ENCODE measurements at places on chromosomes 3 and 15.
A peak's percentile ranks its signal among the peaks of the same experiment; 100 is the strongest.

GRCh38 chr15:50431204-50431603 lies 7.0 kb downstream of the USP8 start:
- DNase-seq = no peak

DNA sequence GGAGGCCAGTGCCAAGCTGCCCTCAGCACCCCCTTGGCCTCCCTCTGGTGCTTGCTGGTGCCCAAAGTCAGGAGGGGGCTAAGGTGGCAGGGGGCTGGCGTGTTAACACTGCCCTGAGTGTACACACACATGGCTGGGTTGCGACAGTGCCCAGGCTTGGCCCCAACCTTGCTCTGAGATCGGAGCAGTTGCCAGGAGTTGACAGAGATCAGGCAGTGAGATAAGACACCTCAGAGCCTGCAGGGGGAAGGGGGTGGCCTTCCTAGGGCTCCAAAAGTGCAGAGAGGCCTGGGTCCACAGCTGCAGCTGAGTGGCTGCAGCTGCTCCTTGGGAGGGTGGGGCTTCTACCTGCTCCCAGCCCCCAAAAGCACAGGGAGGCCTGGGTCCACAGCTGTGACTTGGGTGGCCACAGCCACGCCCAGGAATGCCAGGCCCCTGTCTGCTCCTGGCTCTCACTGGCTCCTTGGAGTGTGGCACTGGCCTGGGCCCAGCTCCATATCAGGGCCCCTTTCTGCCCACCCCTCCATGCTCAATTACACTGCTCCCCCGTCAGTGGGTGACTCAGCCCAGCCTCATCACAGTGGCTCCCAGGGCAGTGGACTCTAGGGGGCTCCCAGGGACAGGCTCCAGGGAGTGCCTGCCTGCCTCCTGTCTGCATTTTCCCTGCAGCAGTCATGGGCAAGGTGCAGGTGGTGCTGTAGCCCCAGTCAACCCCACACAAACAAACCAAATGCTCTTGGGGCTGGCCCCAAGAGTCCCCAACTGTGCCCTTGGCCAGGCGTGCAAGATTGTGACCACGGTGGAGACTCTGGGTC lies 56.4 kb upstream of the C15orf39 start:
- no peak for DNase-seq

- DNase-seq = no peak
These were observed 77.8 kb upstream of the NMNAT3 start for GRCh38 chr3:139755551-139755950.

DNA sequence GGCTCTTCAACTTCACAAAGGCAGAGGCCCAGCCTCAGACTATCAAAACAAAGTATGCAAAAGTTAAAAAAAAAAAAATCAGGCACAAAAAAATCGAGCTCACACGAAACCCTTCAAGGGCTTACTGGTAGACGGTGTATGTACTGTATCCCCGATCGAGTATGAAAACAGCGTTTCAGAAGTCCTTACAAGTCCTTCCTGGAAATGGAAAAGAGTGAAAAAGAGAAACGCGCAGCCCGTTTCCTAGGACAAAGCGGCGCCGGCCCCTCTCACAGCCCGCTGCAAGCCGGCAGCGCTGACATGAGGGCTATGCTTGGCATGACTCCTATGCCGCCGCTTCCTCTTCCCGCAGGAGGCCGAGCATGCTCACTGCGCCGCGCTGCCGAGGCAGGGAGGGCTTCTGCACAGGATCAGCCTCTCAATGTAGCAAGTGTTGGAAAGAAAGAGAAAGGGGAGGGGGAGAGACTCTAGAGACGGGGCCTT lies at the start of gene VGLL4:
TSS of gene VGLL4 (minus strand) at position 311 of the 483 bp plus-strand sequence. CDS start 397 bp downstream, outside the sequence.
- peak; percentile 53 for DNase-seq

DNA sequence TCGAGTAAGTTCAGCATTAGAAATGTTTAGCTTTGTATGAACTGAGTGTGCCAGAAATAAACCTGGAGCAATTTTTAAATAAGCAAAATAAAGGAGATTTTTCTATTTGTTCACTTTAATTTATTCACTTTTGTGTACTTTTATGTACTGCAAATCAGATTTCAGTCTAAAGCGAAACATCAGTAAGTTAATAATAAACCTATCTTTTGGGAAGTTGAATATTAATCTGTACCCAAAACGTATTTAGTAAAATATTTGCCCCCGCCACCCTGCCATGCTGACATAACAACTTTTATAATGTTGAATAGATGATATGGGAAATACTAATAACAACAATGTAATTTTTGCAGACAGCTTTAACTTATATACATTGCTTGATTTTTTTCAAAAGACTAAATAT lies 230.0 kb downstream of the CDIN1 start:
- DNase-seq = no peak

GRCh38 chr3:14899993-14900618 lies 47.3 kb upstream of the NR2C2 start:
- no peak for DNase-seq

DNA sequence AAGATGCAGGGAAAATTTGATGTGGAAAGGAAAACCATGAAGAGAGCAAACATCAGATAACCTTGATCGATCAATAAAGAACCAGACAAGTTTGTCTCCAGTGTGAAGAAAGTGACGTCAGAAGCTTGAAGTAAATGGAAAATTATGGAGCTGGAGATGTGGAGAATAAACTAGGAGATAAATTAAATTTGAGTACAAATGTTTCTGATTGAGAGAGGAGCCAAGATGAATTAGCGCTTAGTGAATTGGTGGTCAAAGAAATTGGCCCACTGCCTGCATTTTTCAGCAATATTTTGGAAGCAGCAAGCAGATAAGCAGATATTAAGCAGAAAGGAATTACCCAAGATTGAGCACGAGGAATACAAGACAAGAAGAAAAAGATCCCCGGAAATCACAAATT lies 567.3 kb upstream of the ZNF385D start:
- DNase-seq = no peak

- no peak for DNase-seq
These were observed 54.2 kb upstream of the SEMA6D start for GRCh38 chr15:47663101-47663500.

GRCh38 chr3:134348524-134348923 lies 25.7 kb downstream of the AMOTL2 start:
- DNase-seq = no peak

DNA sequence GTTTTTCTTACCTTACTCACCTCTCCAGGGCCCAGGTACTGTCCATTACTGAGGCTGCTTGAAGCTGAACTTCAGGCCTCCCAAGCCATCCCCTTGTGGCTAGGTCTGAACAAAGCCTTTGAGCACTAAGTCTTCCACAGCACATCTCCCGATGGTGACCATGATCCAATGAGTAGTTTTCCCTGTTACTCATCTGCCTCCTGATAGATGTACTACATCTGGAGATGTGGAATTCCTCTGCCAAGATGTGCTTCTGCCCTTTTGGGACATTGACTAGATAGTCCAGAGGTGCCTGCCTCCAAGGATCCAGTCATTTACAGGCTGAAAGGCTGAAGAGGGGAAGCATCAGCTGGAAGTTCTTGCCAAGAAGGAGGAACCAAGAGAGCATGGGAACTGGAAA lies 28.9 kb upstream of the SLC35G2 start:
- no peak for DNase-seq

DNA sequence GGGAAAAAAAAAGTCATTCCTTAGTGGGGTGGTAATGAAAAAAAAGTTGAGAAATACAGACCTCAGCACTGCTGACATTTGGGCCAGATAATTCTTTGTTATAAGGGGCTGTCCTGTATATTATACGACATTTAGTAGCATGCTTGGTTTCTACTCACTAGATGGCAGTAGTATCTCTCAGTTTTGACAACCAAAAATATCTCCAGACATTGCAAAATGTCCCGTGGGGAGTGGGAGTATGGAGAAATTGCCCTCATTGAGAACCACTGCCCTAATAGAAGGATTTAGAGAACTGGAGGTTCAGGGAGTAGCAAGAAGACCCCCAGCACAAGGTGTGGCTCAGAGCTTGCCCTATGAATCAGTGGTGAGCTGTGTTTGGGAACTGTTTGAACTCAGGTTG lies 28.6 kb upstream of the TEX264 start:
- DNase-seq = no peak

- no peak for DNase-seq
These were observed 186.6 kb upstream of the FEZF2 start for GRCh38 chr3:62559831-62560445.

- peak; percentile 13 for DNase-seq
These were observed at the start of gene SEMA3F for GRCh38 chr3:50154840-50155490. SEMA3F (plus strand) TSS chr3:50155324; CDS start chr3:50159623, 4,299 bp downstream.

DNA sequence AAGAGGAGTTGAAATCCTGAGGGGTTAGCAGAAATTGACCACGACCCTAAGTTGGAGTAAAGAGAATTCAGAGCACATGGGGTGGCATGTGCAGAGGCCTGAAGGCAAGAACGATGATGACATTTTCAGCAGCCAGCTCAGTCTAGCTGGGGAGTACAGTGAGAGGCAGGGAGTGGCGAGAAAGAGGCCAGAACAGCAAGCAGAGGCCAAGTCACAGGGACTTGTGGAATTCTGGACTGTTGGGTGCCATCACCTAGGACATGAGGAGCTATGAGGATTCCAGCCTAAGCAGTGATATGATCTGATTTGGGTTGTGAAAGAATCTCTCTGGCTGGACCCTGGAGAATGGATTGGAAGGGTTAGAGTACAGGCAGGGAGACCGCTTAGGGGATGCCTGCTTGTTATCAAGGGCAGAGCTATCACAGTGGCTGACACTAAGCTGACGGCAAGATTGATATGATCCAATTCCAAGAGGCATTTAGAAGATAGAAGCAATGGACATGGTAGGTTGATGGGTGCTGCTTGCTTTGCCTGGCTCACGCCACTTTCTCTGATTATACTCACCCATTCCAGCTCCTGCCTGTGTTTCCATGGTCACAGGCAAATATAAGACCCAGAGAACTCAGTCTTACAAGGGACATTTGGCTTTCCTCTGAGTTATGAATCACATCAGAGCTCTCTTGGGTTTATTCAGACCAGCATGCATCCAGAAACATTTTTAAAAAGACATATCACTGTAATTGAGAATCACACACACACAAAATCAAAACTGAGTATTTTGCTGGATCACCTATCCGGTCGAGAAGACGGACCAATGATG lies 66.4 kb downstream of the LRTM1 start:
- no peak for DNase-seq

DNA sequence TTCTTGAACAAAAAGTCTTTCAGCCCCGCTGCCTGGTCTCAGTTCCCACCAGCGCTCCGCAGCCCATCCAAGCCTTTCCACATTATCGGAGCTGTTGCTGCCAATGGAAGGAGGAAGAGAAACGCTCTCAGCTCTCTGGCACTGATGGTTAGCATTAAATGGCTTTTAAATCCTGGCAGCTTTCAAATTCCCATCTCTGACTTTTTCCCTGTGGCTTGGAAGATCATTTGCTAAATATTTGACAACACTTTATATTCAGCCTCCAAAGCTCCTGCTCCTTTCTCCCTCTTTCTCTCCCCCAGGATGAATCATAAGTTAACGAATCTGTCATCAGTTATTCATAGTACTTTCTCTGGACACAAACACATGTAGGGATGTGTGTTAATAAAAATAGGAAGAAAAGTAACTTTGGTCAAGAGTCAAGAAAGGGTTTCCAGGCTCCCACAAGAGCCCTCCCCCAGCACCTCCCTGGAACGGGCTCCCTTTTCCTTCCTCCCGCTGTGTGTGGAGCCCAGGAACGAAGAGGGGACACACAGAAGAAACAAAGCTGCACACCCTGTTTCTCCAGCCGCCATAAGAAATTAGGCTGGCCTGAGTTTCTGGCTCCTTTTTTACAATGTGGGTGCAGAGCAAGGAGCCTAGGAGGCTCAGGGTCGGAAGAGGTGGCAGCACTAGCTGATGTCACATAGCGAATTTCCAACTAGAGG lies 47.6 kb upstream of the TSEN2 start:
- DNase-seq = no peak

DNA sequence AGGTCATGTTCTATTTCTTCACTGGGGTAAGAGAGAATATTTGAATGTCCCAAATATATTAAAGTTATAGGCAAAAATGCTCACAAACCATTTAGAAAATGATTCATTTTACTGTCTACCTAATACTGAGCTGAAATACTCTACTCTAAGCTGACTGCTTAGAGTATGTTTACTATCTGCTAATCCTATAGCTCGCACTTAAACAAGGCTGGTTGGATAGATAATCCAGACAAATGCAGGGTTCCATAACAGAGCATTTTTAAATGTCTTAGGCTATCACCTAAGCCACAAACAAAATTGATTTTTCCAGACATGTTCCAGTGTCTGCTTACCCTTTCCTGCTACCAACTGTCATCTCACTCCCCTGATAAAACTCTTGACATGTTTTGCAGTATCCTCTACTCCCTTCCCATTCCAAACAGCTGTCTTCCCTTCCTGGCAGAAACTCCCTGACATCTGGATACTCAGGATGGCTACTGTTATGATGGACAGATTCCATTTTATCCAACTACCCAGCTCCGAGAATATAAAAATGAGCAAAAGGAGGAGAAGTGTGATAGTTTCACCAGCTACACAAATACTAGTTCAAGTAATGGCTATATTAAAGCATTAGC lies 1034.7 kb downstream of the FHIT start:
- DNase-seq = no peak

GRCh38 chr15:80518522-80518921 lies 114.3 kb downstream of the ARNT2 start:
- no peak for DNase-seq

- DNase-seq = no peak
These were observed 30.8 kb upstream of the BHLHE40 start for GRCh38 chr3:4948395-4948794.

- no peak for DNase-seq
These were observed 57.0 kb upstream of the NR2E3 start for GRCh38 chr15:71753346-71753745.

DNA sequence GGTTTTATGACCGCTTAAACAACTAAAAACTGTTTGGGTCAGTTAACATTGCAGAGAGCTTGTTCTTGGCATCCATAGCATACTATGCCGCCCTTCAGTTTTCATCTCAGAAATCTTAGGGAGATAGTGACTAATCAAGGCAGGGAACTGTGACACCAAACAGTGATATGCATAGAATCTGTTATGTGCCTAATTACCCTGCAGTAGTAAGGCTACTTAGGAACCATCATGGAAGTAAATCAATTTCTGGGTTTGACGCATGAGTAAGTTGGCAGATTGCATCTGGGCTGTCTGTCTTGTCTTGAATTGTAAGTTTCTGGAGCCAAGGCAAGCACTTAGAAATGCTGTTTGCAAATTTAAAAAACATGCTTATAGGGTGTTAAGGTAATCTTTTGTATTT lies 22.5 kb downstream of the KCTD6 start:
- DNase-seq = no peak

DNA sequence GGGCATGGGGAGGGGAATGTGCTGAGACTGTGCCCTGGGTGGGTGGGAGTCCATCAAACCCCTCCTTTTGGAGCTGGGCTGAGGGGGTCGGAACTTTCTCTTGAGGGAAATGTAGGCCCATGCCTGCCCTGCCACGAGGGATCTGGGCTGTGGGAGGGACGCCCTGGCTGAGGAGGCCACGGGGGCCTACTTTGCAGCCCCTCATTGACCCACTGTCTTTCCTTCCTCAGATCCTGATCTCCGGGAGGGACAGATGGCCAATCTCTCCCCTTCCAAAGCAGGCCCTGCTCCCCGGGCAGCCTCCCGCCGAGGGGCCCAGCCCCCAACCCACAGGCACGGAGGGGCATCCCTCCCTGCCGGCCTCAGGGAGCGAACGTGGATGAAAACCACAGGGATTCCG lies 25.3 kb downstream of the LOXL1 start:
- DNase-seq = no peak

- no peak for DNase-seq
These were observed 1088.4 kb downstream of the OTOL1 start for GRCh38 chr3:162584986-162585385.

- no peak for DNase-seq
These were observed 117.7 kb downstream of the POLR2M start for GRCh38 chr15:57824186-57824585.
